GM03348 (cell line): ENCODE measurements at places on chromosomes 5 and 9.

DNA sequence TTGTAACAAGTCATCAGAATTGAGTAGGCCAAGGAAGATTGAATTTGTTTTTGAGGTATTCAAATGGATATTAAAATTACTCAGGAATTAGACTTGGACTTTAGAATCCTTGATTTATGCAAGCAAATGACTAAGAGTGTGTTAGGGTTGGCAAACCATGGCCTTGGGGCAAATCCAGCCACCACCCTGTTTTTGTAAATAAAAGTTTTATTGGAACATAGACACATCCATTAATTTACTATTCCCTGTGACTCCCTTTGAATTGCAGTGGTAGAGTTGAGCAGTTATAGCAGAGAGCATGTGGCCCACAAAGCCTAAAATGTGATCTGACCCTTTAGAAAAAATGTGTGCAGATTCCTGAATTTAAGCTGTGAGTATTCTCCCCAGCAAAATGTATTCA, 115.6 kb downstream of the WDR70 start:
- DNase-seq, result no peak

DNA sequence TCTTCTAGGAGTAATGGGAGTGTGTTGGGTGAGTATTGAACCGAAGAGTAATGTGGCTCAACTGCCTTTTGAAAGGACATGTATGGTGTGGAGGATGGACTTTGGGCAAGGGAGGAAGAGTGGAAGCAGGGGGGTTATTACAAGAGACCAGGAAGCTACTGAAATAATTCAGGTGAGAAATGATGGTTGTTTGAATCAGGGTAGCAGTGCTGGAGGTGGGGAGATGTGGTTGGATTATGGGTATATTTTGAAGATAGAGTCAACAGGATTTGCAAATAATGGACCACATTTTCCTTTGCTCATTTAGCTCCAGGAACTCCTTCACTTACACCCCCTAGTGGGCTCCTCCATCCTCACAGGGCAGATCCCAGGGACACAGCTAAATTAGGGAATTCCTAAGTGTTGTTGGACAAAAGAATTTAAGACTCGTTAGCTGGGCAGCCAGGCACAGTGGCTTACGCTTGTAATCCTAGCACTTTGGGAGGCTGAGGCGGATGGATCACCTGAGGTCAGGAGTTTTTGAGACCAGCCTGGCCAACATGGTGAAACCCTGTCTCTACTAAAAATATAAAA, 1.2 kb upstream of the SLC4A9 start:
- peak; percentile 76 for DNase-seq

DNA sequence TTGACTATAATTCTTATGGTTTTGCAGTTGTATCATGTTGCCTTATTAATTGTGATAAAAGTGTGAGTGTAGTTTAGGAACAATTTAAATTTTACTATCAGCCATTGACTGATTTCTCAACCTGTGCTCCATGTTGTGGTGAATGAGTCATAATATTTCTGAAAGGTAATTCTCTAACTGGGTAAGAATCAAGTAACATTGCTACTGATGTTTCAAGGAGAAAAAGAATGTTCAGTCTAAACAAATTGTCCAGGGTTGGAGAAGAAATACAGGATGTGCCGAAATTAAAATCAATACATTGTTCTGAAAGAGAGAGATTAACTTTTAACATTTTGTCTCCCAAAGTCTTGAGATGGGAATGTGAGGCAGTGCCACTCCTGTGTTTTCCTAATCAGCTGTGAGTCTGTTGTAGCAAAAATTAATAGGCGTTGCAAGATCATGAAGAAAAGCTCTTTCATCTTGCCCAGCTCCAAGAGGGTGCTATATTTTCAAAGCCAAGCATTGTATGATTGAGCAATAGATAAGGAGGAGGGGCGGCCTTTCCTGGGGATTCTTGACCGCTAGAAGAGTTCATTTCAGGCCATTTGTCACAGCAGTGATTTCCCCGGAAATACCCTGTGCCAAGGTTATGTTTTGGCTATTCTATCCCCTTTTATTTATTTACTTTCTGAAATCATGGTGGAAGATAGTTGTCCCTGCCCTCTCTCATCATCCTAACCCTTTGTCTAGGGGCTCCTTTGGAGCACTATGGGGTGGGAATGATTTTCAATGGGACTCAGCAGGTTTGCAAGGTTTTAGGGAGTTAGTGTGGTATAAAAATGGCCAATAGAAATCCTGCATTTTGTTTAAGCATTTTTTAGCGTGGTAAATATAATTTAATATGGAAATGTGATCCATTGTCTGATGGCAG, 151.6 kb downstream of the FOCAD start:
- no peak for DNase-seq

DNA sequence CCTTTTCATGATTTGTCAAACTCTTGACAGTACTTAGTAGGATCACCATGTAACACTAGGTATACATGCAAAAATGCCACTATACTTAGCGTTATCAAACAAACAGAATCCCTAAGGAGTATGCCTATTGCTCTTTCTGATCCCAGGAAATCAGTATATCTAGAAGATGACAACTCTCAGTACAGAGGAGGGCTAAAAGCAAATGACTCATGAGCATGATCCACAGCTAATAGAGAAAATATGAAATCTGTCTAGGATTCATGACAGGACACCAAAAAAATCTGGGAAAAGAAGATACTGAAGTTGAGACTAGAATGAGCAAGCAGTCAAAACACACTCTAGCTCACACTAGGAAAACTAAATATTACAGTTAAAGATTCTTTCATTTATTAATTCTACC, 89.2 kb downstream of the RAPGEF6 start:
- DNase-seq, result peak; percentile 65

GRCh38 chr9:14652729-14653377, 40.4 kb downstream of the ZDHHC21 start:
- DNase-seq, result no peak

DNA sequence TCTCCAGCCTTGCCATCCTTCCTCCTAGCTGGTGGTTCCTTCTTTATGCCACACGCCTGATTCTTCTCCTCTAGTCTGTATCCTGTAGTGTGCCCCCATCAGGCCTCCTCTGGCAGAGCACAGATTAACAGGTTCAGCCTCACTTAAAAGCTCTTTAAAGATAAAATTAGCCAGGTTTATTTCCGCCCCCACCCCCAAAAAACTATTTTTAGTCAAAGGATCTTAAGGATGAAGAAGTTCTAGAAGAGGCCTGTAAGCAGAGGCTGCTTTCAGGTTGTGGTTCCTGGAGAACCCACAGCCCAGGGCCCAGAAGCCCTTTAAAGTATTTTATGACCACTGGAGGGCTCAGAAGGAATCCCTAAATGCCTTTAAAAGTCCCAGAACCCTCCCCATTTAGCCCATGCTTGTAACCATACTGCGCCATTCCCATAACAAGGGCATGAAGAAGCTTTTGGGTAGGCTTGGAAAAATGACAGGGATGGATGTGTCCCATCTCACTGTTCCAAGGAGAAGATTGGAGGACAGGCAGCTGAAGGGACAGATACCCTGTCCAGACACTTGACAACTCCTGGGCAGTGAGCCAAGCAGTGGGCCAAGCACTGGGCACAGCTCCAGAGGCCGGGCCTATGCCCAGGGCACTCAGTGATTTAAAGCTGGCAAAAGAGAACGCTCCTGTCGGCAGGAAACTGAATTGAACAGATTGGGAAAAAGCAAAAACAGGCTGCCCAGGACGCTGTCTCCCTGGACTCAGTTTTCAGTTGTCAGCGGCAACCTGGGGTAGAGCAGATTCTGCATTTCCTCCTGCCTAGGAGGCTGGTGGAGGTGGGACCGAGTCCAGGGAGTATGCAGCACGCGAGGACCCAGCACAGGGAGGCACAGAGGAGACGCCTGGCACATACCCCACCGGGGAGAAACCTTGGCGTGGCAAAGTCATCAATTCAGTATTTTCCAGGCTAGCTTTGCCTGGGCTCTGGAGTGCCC, 106.3 kb upstream of the SSBP2 start:
- DNase-seq, result no peak

DNA sequence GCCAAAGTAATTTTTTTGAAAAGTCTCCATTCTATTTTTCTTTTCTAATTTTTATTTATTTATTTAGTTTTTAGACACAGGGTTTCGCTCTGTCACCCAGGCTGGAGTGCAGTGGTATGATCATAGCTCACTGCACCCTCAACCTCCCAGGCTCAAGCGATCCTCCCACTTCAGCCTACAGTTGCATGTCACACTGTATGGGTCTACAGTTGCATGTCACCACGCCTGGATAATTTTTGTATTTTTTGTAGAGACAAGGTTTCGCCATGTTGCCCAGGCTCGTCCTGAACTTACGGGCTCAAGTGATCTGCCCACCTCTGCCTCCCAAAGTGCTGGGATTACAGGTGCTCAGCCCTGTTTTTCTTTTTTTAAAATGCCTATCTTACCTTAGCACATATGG, 10.7 kb downstream of the FANCC start:
- DNase-seq, result no peak

DNA sequence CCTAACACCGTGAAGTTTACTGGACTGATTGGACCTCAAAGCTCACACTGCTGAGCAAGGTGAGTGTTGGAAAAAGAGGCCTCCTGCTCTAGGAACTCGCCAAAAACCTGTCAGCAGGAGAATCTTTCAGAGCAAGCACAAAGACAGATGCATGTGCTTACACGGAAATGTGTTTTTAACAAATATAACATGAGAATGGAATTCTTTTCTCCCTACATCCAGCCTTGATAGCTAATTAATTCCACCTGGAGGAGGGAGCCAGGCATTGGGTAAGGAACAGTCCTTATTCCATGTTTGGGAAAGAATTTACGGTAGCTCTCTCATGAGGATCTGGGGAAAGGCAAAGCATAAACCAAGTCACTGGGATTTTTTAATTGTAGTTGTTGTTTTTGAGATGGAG, 98.8 kb downstream of the KLF4 start:
- peak; percentile 44 for DNase-seq

GRCh38 chr5:64612344-64612961, 77.8 kb upstream of the SHISAL2B start:
- DNase-seq, result peak; percentile 53

DNA sequence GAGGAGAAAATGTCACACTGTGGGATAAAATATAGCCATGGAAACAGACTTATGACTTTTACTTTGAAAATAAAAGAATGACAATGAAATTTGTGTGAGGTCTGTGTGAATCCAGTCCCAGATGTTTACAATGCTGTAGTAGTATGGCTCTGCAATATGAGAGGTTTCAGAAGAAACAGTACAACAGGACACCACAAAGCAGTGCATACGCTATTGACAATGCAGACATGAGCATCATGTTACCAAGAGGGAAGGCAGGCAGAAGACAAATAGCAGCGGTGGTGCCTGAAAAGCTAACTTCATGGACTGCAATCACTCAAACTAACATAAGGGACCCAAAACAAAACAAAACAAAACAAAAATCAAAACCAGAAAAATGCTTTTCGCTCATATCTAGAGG, 1.8 kb downstream of the FGF10 start:
- DNase-seq, result no peak

- DNase-seq, result no peak
Observed at GRCh38 chr9:130498918-130499698, 54.3 kb downstream of the ASS1 start.

GRCh38 chr5:19098434-19098833, 889.6 kb downstream of the CDH18 start:
- DNase-seq, result no peak

GRCh38 chr5:139082813-139083498, 115.2 kb downstream of the SIL1 start:
- DNase-seq, result no peak

- DNase-seq, result peak; percentile 51
Observed at GRCh38 chr5:96049398-96050272, 88.0 kb upstream of the ELL2 start.

DNA sequence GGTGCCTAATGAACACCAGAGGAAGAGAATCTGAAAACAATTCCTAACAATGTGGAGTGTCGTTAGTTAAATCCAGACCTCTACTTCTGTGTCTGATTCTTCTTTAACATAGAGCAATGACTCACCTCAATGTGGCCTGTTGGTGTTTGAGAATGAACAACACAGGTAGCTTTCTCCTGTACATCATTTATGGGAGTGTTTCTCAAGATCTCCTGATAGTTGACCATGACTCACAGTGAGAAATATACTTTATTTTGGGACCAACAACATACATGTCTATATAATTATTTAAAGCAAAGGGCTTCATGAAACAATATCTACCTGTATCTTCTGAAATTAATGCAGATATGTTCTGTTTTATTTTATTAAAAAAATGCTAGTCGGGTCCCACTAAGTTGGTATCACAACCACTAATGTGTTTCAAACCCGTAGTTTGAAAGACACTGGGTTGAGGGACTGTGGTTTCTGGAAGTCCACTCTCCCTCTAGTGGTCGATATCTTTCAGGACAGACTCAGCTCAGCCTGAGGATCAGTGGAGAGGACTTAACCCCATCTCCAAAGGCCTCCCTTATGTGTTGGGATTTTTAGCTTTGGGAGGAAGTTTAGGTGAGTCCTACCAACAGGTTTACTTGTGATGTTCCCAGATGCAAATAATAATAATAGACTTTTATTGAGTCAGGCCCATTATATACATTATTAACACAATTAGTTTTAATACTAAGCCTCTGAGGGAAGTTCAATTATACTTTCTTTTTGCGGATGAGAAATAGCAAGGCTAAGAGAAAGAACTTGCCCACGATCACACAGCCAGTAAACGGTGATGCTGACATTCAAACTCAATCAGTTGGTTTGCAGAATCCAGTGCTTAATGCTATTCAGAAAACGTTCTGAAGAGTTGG, 70.0 kb upstream of the KLF9 start:
- DNase-seq, result peak; percentile 86

DNA sequence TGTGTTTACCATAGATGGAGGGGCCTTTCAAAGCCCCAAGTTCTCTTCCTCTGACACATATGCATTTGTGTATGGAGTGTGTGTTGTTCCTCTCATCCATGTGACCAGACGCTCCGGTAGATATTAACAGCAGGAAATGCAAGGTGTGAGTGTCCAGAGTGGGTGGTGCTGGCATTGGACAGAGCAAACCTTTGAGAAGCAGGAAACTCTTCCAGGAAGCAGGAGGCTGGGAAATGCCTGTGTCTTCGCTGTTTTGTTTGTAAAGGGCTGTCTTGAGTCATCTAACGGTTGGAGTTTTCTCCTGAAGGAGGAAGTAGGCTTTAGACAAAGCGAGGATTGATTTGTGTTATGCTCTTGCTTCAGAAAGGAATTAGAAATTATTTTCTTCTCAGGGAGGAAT, 370.9 kb downstream of the PLK2 start:
- DNase-seq, result no peak

- peak; percentile 60 for DNase-seq
Observed at GRCh38 chr9:89850631-89851325, 246.0 kb downstream of the GADD45G start.
